Testis (tissue), 5 donors: ENCODE measurements at places on chromosomes 2 and 18. TPM values are rescaled to one million over a fixed set of nuclear protein-coding genes. Genes with fewer than 3 reads are reported as not detected.

OSBPL6 gene
- 1.7 TPM for polyA plus RNA-seq

NLRC4 gene
- polyA plus RNA-seq: 0.70 TPM

REG3G gene
- polyA plus RNA-seq: 60.7 TPM

STAMBP gene
- 49.0 TPM for polyA plus RNA-seq

MROH2A gene
- polyA plus RNA-seq: 5.1 TPM

HMSD gene
- polyA plus RNA-seq: 0.53 TPM

CRYBA2 gene
- 2.7 TPM for polyA plus RNA-seq

ASPRV1 gene
- polyA plus RNA-seq: 3.5 TPM

SERPINB12 gene
- 1.1 TPM for polyA plus RNA-seq

RUFY4 gene
- polyA plus RNA-seq: 0.17 TPM

ITM2C gene
- 57.8 TPM for polyA plus RNA-seq

SP5 gene
- polyA plus RNA-seq: 1.4 TPM

MYO5B gene
- 31.8 TPM for polyA plus RNA-seq

TOGARAM2 gene
- polyA plus RNA-seq: 5.2 TPM

NCKAP5 gene
- 3.0 TPM for polyA plus RNA-seq

CPLX4 gene
- polyA plus RNA-seq: 0.26 TPM

TTC39C gene
- 70.4 TPM for polyA plus RNA-seq

SPP2 gene
- polyA plus RNA-seq: not detected

ANKRD62 gene
- polyA plus RNA-seq: 2.8 TPM

ZFP36L2 gene
- 45.4 TPM for polyA plus RNA-seq

AGXT gene
- polyA plus RNA-seq: 0.51 TPM

BCL2 gene
- polyA plus RNA-seq: 6.3 TPM

KCNF1 gene
- 0.70 TPM for polyA plus RNA-seq

DES gene
- 199 TPM for polyA plus RNA-seq
